HT-29 (cell line): ENCODE measurements at places on chromosomes 4 and X.

DNA sequence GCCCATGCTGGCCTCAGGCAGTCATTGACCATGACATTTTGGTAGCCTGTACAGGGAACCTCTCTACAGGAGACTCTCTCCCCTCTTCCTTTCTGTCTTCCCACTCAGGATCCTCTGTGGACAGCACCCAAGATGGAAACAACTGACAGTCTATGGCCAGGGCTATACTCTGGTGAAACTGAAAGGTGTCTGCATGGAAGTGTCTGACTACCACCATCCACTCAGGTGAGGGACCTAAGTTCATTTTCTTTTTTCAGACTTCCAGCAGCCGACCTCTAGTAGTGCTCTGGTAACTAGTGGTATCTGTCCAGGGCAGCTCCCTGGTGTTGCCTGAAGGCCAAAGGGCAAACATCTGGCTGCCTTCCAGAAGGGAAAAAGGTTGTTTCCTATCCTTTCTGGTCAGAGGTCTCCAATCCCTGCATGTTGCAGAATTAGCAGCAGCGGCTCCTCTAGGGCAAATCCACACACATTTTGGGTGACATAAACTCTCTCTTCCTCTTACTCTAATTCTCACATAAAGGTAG, 804.5 kb downstream of the C4orf33 start:
- DNase-seq, result peak; percentile 2

- peak; percentile 72 for DNase-seq
Observed at GRCh38 chrX:34918856-34919255, 23.7 kb upstream of the FAM47B start.

DNA sequence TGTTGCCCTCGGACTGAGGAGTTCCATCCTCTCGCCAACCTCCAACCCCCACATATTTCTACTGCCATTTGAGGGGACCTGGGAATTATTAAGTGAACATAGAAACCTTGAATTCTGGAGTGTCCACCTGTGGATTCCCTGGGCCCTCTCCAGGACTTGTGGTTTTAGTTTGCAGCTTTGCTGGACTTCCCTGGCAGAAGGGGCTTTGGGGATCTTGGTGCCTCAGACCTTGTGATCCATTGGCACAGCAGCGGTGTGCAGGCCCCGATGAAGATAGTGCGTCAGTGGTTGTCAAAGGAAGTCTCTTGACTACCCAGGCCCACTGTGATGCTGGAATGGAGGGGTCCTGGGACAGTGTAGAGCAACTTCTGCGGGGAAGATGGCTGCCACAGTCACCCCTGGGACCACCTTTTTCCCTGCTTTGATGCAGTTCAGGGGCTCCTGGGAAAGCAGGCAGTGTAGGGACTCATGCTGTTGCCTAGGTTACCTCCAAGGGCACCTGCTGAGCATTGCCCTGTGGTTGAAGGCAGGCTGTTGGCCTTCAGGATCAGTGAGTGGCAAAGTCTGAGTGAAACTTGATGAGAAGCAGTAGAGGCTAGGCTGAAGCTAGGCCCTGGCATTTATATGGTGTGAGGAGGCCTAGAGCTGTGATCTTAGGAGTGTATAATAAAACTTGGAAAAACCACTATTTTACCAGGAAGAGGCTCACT, 2.2 kb downstream of the SLC16A2 start:
- no peak for DNase-seq

DNA sequence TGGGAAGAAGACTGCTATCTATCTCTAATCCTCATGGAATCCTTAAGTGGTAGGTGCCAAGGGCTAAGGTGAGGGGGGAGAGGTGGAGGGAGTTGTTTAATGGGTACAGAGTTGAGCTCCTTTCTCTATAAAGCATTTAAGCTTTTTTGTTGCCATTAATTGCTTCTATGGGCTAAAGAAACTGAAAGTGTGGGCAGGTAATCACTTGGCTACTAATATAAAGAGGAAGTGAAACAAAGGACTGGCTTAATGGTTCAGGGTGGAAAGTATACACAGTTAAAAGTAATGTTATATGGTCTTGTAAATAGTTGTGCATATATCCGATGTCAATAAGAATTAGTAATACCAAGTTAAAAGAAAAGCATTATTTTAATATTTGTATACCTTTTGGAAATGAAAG, 83.9 kb downstream of the POLA1 start:
- DNase-seq, result no peak

GRCh38 chrX:103063191-103063845, 653 bp downstream of the BEX1 start:
- DNase-seq, result no peak

- no peak for DNase-seq
Observed at GRCh38 chrX:25858273-25858880, 279.8 kb upstream of the MAGEB18 start.

GRCh38 chrX:42680666-42681065, 97.3 kb downstream of the PPP1R2C start:
- DNase-seq, result peak; percentile 33

DNA sequence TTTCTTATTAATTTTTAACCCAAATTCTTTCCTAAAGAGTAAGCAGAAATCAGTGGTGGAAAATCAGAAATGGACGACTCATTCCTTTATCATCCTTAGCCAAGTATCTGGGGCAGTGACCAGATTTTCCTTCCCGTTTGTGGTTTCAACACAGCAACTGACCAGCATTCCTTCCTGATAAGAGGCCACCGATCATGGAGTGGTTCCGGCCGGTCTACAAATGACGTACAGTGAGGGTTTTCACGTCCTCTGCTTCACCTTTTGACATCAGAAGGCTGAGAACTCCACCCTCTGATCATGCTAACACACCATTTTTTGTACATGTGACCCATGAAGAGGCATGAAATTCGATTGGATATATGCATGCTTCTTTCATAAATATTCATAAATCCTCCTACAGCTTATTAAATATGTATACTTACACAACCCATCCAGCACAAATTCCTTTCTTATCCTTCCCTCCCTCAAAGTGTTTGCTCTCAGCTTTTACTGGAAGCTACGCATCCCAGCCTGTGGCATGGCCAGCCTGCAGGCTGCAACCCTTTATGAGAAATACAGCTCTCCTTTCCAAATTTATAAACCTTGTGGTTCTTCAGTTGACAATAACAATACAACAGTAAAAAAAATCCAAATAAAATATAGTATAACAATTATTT, 173.0 kb upstream of the CASK start:
- DNase-seq, result peak; percentile 48

DNA sequence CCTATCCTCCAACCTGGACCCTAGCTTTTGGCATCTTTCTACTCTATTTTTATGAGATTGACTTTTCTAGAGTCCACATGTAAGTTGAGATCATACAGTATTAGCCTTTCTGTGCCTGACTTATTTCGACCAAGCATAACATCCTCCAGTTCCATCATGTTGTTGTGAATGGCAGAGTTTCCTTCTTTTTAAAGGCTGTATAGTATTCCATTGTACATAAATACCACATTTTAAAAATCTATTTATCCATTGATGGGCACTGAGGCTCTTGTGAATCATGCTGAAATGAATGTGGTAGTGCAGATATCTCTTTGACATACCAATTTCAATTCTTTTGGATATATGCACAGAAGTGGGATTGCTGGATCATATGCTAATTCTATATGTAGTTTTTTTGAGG, 40.3 kb upstream of the STIM2 start:
- DNase-seq, result no peak

DNA sequence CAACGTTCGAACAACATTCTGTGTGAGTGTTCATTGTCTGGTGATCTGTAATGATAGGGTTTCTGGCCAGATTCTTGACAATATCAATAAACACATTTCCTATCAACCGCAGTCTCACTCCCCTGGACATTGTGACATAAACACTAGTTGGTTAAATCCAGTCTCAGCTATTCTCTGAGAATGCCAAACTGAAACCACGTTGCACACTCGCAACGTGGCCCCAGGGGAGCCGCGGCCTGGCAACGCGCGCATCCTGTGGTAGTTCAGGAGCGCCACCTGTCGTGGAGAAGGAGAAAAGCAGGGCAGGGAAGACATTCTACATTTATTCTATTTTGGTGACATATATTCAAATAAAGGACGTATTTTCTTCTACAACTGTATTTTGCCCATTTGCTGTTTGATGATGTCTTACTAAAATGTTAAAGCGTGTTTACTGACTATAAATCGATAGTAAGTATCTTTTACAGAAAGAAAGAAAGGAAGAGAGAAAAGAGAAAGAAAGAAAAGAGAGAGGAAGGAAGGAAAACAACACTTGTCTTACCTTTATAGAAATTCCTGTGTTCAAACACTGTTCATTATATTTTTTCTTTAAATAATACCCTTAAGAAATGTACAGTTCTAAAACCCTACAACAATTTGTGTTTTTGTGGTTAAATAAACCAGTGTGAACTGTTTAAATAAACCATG, 738.3 kb upstream of the FRG1 start:
- peak; percentile 44 for DNase-seq

- DNase-seq, result no peak
Observed at GRCh38 chrX:152588206-152588605, 49.5 kb upstream of the GABRQ start.

DNA sequence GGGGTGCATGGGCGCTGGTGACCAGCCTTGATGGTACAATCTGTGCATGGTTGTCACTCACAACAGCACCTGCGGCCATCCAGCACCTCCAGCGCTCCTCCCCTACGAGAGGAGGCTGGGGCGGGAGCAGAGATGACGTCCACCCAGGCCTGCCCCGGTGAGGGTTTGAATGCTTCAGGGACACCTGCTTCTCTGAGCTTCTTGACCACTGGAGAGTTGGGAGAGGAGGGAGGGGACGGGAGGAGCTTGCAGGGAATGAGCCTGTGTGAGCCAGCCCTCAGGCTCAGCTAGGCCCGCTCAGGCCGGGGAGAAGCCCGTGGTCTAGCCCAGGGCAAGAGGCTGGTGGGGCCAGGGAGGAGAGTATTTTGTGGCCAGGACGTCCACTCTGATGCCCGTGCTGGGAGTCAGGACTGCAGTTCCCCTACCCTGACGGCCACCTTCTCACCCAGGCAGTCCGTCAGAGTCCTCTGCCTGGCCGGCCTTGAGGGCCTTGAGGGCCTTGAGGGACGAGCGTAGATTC, 59.2 kb downstream of the CPZ start:
- no peak for DNase-seq
